Activated B cell treated with CpG ODN at 0.5 μM for 24 hours (primary cell): ENCODE measurements at places on chromosomes 16 and 17. TPM values are rescaled to one million over a fixed set of nuclear protein-coding genes. Genes with fewer than 3 reads are reported as not detected.

DNA sequence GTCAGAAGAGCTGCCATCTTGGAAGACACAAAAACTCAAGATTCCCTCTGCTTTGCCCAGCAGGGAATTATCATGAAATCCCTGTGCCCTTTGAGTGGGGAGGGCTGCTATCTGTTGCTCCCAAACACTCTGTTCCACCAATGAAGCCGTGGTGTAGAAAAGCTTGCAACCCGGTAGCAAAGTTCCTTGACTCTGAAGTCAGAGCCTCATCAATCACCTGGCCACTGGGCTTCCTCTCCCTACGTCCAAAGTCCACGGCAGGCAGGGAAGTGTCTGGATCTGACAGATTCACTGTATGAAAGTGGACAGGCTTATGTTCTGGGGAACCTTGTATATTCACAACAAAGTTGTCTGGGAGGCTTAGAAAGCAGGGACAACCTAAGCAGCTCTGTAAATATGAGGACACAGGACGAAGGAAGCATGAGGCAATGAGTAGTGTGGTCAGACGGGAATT is 343.3 kb downstream of the SLC39A11 start:
- H3K27ac ChIP-seq, result no peak overlapping the region
- no peak overlapping the region for H3K4me3 ChIP-seq
- no peaks in the 10 kb centered on the region for H3K27me3 ChIP-seq
- DNase-seq, result no peak
- H3K4me1 ChIP-seq, result no peaks in the 10 kb centered on the region

LAT gene
- total RNA-seq, result 3.8 and 6.2 TPM in 2 replicates

TSPAN10 gene
- total RNA-seq, result 0.34 and 0.95 TPM in 2 replicates

CCL1 gene
- total RNA-seq, result not detected in 2 replicates

GRCh38 chr17:76326306-76326705 is 18.2 kb upstream of the QRICH2 start:
- H3K27ac ChIP-seq, result no peak overlapping the region
- H3K4me1 ChIP-seq, result no peaks in the 10 kb centered on the region
- no peak overlapping the region for H3K4me3 ChIP-seq
- H3K27me3 ChIP-seq, result no peaks in the 10 kb centered on the region
- peaks cover 52% of the 10 kb centered on the region for H3K36me3 ChIP-seq
- no peak for DNase-seq

GRCh38 chr17:83031321-83031945 is 48.0 kb upstream of the METRNL start:
- no peak overlapping the region for H3K27ac ChIP-seq
- no peak overlapping the region for H3K4me3 ChIP-seq
- no peak for DNase-seq
- no peaks in the 10 kb centered on the region for H3K4me1 ChIP-seq
- H3K36me3 ChIP-seq, result peaks cover 12% of the 10 kb centered on the region

DNA sequence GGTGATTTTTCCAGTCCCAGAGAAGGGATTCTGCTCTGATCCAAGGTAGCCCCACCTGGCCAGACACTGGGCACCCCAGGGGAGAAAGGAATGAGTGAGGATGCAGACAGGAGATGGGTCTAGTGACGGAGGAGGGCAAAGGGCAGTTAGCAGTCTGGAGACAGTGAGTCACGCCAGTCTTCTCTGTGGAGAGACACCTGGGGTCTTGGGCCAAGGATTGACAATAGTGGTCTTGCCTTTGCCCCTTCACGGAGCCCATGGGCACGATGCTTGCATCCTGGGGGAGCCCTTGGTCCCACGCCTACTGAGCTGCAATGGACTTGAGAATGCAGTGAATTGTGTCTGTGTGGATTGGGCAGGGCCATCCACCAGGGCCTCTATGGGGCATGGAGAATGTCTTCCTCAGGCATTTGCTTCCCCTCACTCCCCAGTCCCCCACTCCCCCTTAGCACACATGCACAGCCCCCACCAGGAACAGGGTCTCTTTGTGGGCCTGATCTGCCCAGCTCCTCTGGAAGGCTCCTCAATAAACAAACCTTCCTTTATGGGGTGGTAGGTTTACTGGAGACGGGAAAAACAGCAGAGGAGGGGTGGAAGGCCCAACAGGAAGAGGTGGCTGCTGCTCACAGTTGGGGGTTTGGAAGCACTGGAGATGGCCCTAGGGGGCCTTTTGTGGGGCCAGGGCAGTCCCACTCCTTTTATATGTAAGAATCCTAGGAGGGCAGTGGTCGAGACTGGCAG is 1.4 kb downstream of the CHAD start:
- DNase-seq, result no peak
- peaks cover 11% of the 10 kb centered on the region for H3K36me3 ChIP-seq
- H3K27ac ChIP-seq, result no peak overlapping the region
- peaks cover 39% of the 10 kb centered on the region for H3K4me1 ChIP-seq

DNA sequence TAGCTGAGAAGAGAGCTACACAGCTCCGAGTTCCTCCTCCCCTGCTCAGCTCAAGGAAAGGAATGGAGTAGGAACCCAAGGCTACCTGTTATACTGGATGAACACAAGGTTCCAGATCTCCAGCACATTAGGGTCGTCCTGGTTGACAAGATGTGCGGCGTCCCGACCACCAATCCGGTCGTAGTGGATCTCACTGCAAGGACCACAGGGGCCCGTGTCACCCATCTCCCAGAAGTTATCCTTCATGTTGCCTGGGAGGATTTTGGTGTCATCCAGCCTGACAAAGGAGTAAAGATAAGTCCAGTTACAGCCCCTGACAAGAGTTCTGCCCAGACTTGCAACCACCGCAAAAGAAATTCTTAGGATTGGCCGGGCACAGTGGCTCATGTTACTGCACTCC is 17.6 kb downstream of the AARS1 start:
- no peaks in the 10 kb centered on the region for H3K27me3 ChIP-seq
- no peak for DNase-seq
- H3K27ac ChIP-seq, result no peak overlapping the region

DNA sequence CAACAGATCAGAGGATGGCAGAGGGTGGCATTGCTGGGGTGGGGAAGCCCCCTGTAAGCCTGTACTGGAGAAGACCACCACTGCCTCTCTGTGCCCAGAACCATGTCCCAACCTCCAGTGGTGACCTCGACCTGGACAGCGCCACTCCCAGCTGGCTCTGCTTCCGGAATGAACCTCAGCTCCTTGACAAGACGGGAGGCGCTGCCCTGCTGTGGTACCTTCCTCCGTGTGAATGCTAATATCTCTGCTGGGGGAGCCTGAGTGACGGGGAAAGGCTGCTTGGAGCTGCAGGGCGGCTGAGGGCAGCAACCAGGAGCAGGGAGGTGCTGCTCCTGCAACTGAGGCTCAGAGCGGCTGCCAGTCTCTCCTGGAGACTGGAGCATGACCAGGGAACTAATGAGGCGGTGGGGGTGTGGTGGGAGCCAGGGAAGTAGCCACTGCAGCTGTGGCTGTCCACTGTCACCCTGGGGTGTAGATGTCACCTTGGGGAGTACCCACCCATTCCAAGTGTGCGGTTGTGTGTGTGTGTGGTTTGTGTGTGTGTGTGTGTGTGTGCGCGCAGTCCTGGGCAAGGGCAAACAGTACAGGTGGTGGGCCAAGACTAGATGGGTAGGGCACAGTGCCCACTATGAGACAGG is 6.2 kb downstream of the PRCD start:
- H3K27me3 ChIP-seq, result peaks cover 8% of the 10 kb centered on the region
- H3K4me3 ChIP-seq, result no peak overlapping the region
- no peak overlapping the region for H3K27ac ChIP-seq

DNA sequence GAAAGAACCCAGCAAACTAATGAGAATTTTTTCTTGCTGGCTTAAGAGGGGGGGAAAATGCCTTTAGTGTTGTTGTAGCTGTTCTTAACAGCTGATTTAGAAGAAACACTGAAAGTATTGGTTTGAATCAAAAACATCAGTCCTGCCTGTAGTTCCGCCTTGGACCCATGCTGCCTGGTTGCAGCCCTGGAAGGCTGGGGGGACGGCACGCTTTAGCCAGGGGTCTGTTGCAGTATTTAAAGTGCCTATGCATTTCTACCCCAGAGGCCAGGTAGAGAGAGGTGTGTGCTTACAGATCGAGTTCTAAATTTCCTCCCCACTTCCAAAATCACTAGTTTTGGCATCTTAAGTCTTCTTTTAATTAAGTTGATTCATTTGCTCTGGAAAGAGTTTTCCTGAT is 201.9 kb downstream of the CCDC182 start:
- DNase-seq, result no peak
- H3K36me3 ChIP-seq, result no peaks in the 10 kb centered on the region
- no peak overlapping the region for H3K27ac ChIP-seq
- H3K4me3 ChIP-seq, result no peak overlapping the region

DNA sequence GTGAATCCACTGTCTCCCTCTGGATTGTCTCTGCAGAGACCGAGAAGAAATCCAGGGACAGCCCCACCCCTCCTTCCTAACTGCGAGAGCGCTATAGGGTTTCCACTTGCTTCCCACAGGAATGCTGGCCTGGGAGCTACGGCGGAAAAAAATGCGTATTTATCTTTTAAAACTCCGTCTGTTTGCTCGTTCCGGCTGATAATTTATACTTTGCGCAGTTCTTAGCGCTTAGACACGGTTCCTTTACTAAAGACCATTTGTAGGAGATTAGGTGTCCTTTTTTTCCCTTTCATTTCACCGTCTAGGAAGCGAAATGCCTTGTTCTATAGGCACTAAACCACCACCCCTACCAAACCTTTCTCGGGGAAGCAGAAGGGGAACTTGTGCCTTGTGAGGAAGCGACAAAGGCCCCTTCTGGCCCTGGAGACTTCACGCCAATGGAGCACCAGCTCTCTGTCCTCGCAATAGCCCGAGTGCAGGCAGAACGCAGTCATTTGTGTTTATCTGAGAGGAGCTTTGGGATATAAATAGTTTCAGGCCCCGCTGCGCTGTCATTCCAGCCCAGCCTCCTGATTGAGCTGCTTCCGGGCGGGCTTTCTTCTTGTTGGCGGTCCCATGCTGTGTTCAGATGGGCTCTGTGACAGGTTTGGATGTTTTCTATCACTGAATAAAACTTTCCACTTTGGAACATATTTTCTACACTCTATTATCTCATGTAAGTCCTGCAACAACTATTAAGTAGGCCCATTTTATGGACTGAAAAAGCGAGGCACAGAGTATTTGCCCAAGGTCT is 791 bp upstream of the SUPT4H1 start:
- H3K4me1 ChIP-seq, result peaks cover 43% of the 10 kb centered on the region
- DNase-seq, result peak; percentile 30
- peaks cover 35% of the 10 kb centered on the region for H3K36me3 ChIP-seq
- H3K27ac ChIP-seq, result peak overlapping the region; percentile 97
- no peaks in the 10 kb centered on the region for H3K27me3 ChIP-seq
- peak overlapping the region; percentile 100 for H3K4me3 ChIP-seq

GRCh38 chr16:77553130-77553529 is 118.3 kb upstream of the ADAMTS18 start:
- DNase-seq, result no peak
- H3K4me1 ChIP-seq, result no peaks in the 10 kb centered on the region
- H3K27ac ChIP-seq, result no peak overlapping the region

- H3K36me3 ChIP-seq, result no peaks in the 10 kb centered on the region
- peak overlapping the region; percentile 24 for H3K27ac ChIP-seq
- H3K4me1 ChIP-seq, result peaks cover 43% of the 10 kb centered on the region
- DNase-seq, result peak; percentile 65
- H3K27me3 ChIP-seq, result peaks cover 6% of the 10 kb centered on the region
Observed at GRCh38 chr17:78313735-78314648, 45.9 kb downstream of the SOCS3 start.

CCP110 gene
- total RNA-seq, result 11.3 and 12.7 TPM in 2 replicates

DNA sequence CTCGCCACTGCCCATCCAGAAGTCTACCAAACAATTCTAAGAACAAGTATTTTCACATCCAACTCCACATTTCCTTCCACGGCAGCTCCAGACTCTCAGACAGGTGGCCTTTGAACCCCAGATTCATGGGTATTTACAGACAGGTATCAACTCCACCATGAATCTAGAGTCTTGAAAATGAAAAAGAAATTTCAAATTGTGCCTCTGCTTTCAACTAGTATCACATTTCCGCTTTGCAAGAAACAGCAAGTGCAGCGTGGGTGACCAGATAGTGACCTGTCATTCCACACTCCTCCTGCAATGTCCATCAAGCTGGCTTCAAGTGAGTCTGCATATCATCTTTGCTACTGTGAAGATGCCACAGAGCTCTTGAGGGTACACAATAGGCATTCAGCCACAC is 232.4 kb upstream of the RPL38 start:
- no peak overlapping the region for H3K4me3 ChIP-seq
- H3K27me3 ChIP-seq, result peaks cover 18% of the 10 kb centered on the region
- H3K27ac ChIP-seq, result no peak overlapping the region

GRCh38 chr17:64148699-64149098 is 18.8 kb upstream of the ERN1 start:
- peaks cover 16% of the 10 kb centered on the region for H3K4me1 ChIP-seq
- peak overlapping the region; percentile 65 for H3K27ac ChIP-seq
- H3K27me3 ChIP-seq, result no peaks in the 10 kb centered on the region
- DNase-seq, result no peak
- no peak overlapping the region for H3K4me3 ChIP-seq
- peaks cover 31% of the 10 kb centered on the region for H3K36me3 ChIP-seq

DNA sequence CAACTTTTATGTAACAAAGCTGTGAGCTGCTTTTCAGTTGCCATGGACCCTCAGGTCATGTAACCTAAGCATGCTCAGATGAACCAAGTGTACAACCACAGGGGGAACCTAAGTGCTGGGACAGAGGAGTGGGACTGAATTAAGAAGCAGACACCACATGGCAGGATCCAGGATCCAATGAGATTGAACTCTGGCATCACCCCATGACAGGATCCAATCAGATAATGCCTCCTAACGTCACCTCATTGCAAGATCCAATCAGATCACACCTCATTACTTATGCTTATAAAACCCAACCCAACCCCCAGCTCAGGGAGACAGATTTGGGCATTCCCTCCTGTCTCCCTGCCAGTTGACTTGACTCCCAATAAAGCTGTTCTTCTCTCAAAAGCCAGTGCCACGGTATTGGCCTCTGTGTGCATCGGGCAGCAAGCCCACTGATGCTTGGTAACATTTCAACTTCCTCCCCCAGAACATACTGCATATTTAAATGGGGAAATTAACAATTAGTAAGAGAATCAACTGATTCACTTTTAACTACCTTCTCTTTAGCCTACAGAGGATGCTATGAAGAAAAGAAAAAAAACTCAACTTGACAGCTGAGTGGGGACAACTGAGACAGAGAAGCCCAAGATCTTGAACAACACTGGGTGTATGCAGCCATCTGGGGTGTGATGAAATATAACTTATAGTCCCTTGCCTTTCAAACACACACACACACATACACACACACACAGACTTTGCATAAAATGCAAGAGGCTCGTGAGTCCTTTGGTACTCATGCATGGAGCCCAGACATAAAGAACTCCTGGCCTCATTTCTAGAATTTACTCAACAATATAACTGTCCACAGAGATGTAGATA is 148.4 kb downstream of the SLC39A11 start:
- H3K36me3 ChIP-seq, result peaks cover 46% of the 10 kb centered on the region
- DNase-seq, result no peak
- H3K4me1 ChIP-seq, result no peaks in the 10 kb centered on the region
- H3K27ac ChIP-seq, result no peak overlapping the region

KRT33B gene
- total RNA-seq, result not detected in 2 replicates

PLA2G10 gene
- total RNA-seq, result not detected in 2 replicates

GRCh38 chr17:36461330-36462110 is 25.0 kb upstream of the ZNHIT3 start:
- no peak overlapping the region for H3K27ac ChIP-seq
- H3K27me3 ChIP-seq, result peaks cover 45% of the 10 kb centered on the region
- no peaks in the 10 kb centered on the region for H3K4me1 ChIP-seq

GRCh38 chr16:81778861-81779535 is at the start of gene PLCG2:
Gene PLCG2 (plus strand): TSS chr16:81779291. CDS start chr16:81785990, 6,699 bp downstream.
- H3K4me1 ChIP-seq, result peaks cover 71% of the 10 kb centered on the region
- peak within 1 kb of the TSS; percentile 91 for H3K27ac ChIP-seq
- H3K27me3 ChIP-seq, result no peaks in the 10 kb centered on the region
- H3K4me3 ChIP-seq, result peak within 1 kb of the TSS; percentile 97
- H3K36me3 ChIP-seq, result peaks cover 31% of the 10 kb centered on the region

SLFN5 gene
- 15.2 and 15.3 TPM in 2 replicates for total RNA-seq
